ENCODE measurements at places on chromosomes 3 and 15.

DNA sequence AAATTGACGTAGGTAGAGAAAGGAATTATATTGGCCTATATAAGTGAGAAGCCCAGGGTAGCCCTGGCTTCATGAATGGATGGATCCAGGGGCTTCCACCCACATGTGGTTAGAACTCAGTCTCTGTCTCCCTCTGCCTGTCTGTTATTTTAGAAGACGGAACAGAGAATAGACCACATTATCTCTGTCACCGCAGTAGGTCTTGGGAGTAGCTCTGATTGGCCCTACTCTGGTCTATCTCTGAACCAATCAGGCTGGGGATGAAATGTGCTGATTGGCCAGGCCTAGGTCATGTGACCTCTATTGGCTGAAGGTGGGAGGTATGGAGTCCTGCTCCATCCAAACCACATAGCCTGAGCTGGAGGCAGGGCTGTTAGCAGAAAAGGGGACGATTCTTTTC, 143.0 kb upstream of the PRR23C start:
- DNase-seq, result peak; percentile 36

- DNase-seq, result no peak
These were observed 1036.6 kb downstream of the NTRK3 start for GRCh38 chr15:87219650-87220615.

GRCh38 chr15:83208367-83208661, 691 bp upstream of the HDGFL3 start:
- no peak for DNase-seq

- no peak for DNase-seq
These were observed 18.9 kb downstream of the GREM1 start for GRCh38 chr15:32736701-32737061.

GRCh38 chr3:242602-243355, 46.2 kb downstream of the CHL1 start:
- DNase-seq, result no peak

GRCh38 chr15:29043736-29044502, 158.1 kb downstream of the APBA2 start:
- DNase-seq, result no peak

DNA sequence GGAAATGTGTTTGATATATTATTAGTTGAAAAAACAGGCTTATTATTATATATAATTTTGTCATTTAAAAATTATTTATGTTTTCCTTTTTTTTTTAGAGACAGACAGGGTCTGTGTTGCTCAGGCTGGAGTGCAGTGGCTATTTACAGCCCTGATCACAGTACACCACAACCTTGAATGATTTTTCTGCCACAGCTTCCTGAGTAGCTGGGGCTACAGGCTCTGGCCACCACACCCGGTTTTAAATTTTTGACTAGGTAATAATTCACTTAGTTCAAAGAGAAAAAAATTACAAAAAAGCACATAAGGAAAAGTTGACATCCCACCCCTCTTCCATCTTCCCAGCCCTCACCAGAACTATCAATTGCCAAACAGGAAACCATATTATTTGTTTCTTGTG, 4.7 kb upstream of the CEMIP start:
- DNase-seq, result no peak

DNA sequence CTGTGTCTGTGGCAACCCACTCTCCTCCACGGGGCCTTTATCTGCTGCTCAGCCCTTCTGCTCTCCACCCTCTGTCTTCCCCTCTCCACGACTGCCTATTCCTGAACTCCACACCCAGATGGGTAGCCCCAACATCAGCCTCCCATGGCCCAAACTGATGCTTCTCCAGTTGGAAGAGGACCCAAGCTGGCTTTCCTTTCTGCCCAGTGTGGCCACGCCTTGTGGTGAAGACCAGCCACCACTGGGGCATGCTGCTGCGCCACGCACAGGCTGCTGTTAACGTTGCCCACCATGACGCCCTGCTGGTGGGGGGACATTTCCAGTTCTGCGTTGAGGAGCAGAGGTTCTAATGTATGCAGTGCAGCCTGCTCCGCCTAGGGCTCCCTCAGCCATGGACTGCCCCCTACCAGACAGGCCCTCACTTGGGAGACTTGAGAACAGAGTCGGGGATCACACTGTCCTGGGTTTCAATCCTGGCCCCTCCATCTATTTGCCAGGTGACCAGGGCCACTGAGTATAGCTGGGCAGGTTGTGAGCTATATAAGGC, 26.9 kb downstream of the CFAP100 start:
- DNase-seq, result no peak

- DNase-seq, result no peak
These were observed 836.8 kb upstream of the NECTIN3 start for GRCh38 chr3:110234831-110235230.

GRCh38 chr15:62994975-62995681, 47.4 kb upstream of the TPM1 start:
- no peak for DNase-seq

DNA sequence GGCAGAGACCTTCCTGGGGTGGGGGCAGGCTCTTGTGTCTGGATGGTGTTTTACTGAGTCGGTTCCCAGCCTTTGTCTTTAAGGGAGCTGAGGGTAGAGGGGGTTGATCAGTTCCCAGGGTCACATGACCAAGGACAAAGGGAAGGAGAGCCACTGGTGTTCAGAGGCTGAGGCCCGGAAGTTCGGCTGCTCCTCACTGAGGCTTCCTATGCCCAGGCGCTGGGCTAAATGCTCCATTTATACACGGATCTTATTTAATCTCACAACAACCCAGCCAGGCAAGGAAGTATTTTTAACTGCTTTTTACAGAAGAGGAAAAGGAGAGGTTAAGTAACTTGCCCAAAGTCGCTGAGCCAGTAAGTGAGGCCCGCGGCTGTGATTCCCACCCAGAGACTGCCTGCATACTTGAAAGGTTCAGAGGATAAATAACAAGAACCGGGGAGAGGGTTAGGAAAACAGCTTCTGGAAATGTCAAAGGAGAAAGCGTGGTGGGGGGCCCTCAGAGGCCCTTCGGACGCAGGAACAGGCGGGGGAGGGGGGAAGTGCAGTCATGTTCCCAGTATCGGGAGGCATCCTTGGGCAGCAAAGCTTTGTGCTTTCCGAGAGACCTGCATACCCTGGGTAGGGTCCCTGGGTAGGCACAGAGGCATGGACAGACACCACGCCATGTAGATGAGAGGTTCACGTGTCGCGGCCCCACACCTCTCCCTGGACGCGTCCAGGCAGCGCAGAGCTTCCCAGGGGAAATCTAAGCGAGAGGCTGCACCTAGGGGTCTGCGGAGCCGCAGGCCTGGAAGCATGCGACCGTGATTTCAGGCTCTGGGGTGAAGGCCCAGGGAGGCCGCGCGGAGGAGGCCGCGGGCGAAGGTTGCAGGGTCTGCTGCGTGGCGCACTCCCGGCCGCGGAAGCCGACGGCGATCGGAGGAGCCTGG, 21.3 kb downstream of the EPHB3 start:
- no peak for DNase-seq

- DNase-seq, result no peak
These were observed 289.9 kb upstream of the COL8A1 start for GRCh38 chr3:99348451-99348850.

GRCh38 chr3:194390835-194391234, 8.2 kb downstream of the GP5 start:
- DNase-seq, result no peak
